NK-92 treated with Interleukin-12 subunit alpha and Interleukin-12 subunit beta, amount 100 ng/mL, for 24 hours (cell line): ENCODE measurements at places on chromosomes 13 and 19.

DNA sequence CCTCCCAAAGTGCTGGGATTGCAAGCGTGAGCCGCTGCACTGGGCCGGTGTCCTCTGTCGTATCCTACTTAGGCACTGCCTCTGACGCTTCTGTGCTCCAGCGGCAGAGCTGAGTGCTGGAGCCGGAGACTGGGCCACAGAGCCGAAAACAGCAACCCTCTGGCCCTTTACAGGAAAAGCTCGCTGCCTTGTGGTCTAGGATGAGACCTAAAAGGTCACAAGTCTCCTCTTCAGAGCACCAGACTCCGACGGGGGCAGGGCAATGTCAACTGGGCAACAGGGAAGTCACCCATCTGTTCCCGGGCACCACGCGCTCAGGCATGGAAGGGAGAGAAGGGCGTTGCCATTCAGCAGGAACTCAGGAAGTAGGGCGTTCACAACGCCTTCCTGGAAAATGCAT lies 91.7 kb downstream of the GADD45B start:
- no peak for DNase-seq

DNA sequence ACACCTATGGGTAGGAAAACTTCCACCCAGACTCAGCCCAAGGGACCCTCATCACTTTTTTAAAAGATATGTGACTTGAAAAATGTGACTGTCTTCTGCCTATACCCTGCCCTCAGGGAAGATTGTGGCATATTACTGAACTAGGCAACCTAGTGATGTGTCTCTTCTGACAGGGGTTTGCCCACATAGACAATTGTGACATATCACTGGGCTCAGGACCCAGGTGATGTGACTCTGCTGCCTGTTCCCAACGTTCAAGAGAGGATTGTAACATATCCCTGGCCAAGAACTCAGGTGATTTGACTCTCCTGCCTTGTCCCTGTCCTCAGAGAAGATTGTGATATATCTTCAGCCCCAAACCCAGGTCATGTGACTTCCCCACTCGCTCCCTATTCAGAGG lies 86.3 kb upstream of the ZNF43 start:
- no peak for DNase-seq

- no peak for DNase-seq
These were observed 1458.0 kb downstream of the OLFM4 start for GRCh38 chr13:54486421-54487166.

GRCh38 chr19:42396381-42397262 lies 6.5 kb upstream of the CNFN start:
- peak; percentile 96 for DNase-seq

GRCh38 chr13:109812382-109812781 lies 26.0 kb upstream of the IRS2 start:
- no peak for DNase-seq

- no peak for DNase-seq
These were observed 18.2 kb downstream of the ZNF507 start for GRCh38 chr19:32363632-32364031.

- no peak for DNase-seq
These were observed 3.8 kb downstream of the CHMP2A start for GRCh38 chr19:58551123-58551497.

GRCh38 chr13:74103970-74104555 lies 30.1 kb downstream of the KLF12 start:
- no peak for DNase-seq

- no peak for DNase-seq
These were observed 363.1 kb downstream of the EFNB2 start for GRCh38 chr13:106172176-106172905.

DNA sequence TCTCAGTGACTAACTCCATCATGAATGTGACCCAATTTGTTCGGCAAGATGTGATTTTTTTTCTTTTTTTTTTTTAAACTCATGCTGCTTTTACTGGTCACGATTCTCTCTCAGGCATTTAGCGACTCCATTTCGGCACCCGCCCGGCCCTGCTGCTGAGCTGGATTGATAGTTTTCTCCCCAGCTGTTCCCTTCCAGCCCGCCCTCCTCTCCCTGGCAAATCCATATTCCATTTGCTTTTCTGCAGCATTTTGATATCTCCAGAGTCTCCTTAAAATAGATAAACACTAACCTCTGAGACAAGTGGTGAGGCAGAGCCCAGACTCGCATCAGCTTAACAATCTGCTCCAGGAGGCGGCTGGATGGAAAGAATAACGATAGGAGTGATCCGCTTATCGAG lies 55.5 kb upstream of the KATNAL1 start:
- DNase-seq: no peak

DNA sequence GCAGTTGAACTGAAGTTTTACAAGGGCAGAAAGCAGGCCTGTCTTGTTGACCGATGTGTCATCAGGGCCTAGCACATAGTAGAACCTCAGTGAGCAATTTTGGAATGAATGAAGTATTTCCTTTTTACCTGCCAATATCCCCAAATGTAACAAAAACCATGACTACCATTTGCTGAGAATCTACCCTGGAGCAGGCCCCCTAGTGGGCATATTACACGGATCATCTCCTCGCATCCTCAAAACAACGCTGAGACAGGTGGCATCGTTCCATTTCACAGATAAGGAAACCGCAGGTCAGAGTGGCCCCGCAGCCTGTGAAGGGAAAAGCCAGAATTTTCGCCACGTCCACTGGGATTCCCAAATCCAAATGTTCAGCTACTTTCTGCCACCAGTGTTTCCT lies 77.9 kb downstream of the CACNA1A start:
- DNase-seq: no peak

GRCh38 chr13:23703246-23703860 lies 133.1 kb downstream of the TNFRSF19 start:
- DNase-seq: no peak

GRCh38 chr19:3644351-3645066 lies 17.9 kb upstream of the CACTIN start:
- DNase-seq: no peak

DNA sequence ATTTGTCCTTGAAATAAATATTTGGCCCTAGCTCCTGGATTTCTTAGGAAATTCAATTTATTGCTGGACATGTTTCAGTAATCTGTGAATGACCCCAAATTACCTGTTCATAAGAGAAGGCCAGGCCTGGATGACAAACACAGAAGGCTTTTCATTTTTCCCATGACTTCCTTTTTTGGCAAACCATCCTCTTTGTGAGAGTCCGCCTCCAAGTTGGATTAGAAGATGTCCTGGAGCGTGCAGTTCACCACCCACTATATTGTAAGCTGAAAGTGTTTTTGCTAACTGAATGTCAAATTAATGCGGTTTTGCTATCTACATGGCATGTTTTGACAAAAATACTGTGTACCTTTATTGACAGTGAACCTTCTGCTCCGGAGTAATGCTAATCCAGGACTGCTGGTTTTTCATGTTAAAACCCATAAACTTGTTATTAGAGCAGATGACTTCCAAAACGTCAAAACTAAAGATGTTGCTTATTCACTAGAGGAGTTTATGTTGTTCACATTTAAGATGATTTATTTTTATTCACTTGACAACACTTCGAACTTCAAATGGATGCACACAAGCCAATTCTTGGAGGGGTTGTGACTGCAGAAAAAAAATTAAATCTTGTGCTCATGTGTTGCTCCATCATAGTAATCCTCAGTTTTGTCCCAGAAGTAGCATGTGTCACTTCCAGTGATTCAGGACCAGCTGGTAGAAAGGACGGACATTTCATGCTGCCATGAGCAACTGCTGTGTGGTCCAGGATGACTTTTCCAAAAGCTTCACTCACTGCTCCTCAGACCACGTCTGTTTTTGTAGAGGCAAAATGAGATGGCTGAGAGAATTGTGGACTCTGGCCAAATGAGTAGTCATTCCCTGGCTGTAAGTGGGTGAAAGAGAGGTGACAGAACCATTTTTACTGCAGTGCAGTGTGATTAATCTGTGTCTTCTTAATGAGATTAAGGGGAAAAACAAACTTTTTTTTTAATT lies 71.0 kb downstream of the ITGBL1 start:
- no peak for DNase-seq

DNA sequence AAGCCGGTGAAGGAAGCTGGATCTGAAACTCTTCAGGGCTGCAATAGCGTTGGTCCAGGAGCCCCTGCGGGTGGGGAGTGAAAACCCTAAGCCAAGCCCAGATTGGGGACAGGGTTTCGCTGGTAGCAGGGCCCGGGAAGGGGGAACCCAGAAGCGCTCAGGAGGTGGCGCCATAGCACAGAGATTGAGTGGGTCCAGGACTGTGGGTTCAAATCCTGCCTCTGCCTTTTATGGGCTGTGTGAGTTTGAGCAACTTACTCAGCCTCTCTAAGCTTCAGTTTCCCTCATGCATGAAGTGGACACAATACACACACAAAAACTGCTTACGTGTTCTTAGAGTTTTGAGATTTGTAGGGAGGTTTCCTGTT lies 8.3 kb upstream of the SYCN start:
- DNase-seq: peak; percentile 25

- DNase-seq: no peak
These were observed 1.7 kb upstream of the DBP start for GRCh38 chr19:48638831-48639381.

GRCh38 chr13:32917504-32917903 lies 98.7 kb upstream of the KL start:
- no peak for DNase-seq

DNA sequence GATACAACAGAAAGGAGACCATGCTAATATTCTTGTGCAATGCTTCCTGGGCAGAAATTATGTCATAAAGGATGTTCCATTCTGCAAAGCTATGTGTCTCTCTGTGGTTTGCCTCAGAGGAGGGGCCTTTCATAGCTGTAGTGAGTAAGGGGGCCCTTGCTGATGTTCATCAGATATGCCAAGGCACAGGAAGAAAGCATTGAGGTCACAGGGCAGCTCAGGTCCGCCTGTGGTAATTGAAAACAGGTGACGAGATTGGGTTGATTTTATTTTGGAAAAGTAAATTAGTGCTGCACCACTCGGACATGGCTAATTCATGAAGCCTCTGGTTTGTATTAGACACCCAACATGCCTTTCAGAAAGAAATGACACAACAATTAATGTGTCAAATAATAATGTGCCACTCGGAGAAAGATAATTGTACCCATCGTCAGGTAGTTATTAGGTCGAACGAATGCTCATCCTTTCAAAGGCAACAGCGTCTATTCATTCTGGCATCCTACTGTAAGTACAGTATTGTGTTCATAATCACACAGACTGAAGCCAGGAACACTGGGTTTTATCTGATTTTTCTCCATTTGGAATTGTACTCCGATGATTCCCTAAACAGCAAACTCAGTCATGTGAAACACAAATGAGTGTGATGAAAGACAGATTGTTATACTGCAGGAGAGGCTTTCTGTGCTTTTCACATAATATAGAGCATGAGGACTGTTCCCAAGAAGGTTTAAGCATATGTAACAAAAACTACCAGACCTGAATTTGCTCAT lies 421.6 kb upstream of the KLF12 start:
- DNase-seq: no peak

DNA sequence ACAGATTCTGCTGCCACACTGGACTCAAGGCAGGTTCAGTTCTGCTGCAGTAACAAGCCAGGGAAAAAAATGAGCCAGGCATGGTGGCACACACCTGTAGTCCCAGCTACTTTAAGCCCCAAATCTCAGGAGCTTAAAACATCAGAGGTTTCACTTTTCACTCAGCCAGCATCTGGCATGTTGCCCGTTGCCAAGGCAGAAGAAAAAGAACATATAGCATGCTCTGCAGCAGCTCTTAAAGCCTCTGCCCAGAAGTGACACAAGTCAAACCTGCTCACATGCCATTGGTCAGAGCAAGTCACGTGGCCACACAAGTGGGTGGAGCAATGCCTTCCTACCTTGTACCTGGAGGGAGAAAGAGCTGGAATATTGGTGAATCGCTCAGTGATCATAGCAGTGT lies 14.7 kb upstream of the ADGRE5 start:
- DNase-seq: peak; percentile 49

DNA sequence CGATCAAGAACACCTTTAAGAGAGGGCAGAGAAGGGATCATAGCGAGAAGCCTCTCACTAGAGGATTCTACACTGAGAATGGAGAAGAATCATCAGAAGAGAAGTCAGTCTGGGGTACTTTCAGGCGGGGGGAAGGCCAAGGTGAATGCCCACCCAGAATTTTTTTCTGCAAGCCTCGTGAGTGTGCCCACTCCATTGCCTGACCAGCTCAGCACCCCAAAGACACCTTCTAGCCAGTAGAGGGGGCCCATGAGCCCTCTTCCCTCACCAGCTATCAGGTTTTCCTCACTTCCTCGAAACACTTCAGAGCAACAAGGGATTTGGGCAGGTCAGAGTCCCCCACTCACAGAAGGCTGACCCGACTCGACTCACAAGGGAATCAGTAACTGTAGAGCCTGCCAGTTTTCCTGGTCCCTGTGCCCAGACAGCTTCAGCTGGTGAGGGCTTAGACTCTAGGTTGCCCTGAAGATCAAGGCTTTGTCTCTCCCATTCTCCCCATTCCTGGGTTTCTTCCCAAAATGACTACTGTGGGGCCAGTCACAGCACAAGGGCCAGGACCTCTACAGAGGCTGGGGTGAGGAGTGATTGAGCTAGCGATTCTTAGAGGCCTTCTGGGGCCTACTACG lies 18.4 kb downstream of the NLRP13 start:
- no peak for DNase-seq

DNA sequence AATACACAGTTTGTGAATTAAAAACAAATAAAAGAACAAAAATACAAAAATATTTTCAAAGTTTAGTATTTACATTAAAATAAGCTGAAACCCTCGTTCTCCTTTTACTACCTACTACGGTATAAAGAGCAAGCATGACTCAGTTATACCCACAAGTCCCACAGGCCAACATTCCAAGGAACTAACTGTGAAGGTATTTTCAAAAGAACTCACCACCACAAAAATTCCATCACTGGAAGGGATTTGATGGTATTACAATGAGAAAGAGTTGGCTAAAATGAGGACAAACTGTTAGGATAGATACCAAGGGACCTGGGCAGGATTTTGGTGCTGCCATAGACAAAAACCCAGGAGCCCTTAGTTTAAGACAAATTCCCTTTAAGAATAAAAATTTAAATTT lies 122.7 kb downstream of the TBC1D4 start:
- DNase-seq: no peak

- no peak for DNase-seq
These were observed 30.7 kb upstream of the ZNF728 start for GRCh38 chr19:23033721-23034120.

- DNase-seq: no peak
These were observed 102.0 kb downstream of the KDM4B start for GRCh38 chr19:5070930-5071329.

DNA sequence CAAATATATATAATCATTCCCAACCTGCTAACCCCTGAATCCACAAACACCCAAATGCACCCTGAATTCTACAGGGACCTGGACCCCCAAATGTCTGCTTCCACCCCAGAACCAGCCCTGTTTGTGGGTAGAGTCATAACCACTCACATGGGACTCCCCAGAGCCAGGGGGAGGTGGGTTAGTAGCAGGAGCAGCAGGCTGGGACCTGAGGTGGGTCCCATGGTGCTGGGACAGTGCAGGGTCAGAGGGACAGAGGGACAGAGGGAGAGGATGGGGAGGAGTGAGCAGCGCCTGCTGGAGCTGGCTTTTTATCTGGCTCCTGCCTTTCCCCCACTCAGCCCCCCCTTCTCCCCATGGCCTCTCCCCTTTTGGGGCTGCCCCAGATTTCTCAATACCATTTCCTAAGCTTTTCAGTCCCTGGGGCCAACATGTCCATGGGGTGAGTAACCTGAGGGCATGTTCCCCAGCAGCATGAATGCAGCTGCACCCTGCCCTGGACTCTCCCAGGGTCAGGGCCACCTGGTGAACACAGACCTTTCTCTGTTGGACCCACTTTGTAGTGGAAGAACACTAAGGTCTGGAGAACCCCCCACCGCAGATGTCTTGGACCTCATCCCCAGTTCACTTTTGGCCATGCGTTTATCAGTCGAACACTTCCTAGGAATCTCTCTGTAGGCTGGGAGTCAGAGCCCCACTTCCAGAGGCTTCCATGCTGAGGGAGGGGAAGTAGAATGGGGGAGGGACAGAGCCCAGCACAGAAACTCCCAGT lies at the start of gene C3:
Gene C3, minus strand, starts transcription at position 282 of the 769 bp plus-strand sequence. Its CDS starts 61 bp downstream, at position 221.
- DNase-seq: peak; percentile 29
